GM23248 (cell line): ENCODE measurements at places on chromosomes 3 and 15.

DNA sequence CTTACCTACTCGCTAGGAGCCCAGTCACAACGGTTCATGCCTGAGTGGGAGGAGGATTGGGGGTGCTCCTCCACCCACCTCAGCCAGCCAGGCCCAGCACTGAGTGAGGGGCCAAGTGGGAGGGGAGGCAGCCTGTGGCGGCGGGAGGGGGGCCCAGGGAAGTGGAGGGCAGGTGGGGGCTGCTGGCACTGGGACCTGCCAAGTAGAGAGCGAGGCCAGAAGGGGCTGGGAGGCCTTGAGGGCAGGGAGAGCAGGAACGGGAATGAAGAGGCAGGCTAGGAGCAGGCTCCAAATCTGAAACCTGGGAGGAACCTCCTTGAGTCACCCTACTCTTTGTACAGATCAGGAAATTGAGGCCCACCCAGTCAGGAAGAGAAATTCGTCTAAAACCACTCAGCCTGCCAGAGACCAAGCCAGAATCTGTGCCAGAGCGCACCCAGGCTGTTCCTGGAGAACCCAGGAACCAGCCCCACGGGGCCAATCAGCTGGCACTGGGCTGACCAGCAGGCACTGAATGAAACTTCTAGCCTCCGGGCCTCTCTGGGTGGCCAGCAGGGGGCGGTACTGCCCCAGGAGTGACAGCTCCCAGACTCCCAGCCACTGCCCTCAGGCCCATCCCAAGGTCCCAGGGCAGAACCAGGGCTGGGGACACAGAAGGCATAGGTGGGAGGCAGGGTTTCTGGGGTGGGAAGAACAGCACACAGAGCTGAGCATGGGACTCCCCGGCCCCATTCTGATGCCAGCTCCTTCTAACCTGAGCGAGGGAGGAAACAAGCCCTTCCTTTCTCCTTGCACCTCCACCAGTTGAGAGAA, 14.8 kb upstream of the CYP11A1 start:
- DNase-seq, result peak; percentile 87

GRCh38 chr3:33936171-33936920, 137.9 kb downstream of the PDCD6IP start:
- DNase-seq, result no peak

- DNase-seq, result peak; percentile 85
Observed at GRCh38 chr15:52144656-52145178, 32.1 kb upstream of the BCL2L10 start.

DNA sequence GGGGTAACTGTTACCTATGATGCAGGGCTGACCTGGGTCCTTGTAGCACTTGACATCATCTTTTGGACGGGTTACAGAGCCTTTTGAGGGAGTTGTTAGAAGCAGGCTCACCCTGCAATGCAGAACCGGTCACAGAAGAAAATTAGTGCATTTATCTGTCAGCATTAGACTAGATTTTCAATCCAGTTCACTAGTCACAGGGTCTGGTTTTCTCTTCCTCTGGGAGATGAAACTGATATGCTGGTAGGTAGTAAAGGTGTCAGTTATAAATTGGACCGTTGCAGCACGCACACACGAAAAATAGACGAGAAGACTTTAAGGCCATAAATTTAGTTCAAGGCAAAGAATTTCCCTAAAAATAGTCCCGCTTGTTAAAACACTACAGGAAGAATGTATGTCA, 532.3 kb upstream of the ATP11B start:
- no peak for DNase-seq

- DNase-seq, result peak; percentile 10
Observed at GRCh38 chr15:85443593-85444087, 63.2 kb downstream of the AKAP13 start.

DNA sequence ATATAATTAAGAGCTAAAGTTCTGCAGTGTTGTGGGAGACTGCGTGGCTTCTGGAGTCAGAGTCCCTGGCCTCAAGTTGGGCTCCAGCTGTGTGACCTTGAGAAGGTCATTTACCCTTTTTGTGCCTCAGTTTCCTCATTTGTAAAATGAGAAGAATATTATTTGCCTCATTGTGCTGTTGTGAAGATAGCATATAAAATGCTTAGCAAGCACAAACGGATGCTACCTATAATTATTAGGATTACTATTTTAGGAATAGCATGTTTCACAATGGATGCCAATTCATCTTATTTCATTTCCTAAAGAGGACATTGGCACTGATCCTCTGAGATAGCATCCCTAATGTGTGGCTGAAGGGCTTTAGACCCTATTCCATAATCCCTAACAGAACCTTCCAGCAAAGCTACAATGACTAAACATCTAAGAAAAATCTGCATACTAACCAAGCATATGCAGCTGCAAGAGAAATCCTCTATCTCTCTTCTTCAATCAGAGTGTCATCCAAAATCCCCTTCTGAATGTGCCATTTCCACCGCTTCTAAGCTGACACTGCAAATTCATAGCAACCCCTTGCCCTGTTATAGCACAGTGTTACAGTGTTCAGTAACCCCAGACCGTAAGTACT, 148.3 kb downstream of the RBMS3 start:
- DNase-seq, result no peak

DNA sequence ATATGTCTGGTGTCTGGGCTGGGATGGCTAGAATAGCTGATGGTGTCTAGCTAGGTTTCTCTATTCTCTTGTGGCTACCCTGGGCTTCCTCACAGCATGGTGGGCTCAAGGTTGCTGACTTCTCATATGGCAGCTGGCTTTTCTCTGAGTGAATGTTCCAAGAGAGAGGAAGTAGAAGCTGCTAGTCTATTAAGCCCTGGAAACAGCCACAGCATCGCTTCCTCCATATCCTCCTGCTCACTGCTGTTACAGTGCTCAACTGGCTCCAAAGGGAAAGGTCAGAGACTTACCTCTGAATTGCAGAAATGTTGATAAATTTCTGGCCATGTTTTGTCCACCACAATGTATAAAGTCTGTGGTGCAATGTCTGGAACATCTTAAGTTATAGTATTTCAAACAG, 299.9 kb upstream of the ADAMTS9 start:
- DNase-seq, result no peak

DNA sequence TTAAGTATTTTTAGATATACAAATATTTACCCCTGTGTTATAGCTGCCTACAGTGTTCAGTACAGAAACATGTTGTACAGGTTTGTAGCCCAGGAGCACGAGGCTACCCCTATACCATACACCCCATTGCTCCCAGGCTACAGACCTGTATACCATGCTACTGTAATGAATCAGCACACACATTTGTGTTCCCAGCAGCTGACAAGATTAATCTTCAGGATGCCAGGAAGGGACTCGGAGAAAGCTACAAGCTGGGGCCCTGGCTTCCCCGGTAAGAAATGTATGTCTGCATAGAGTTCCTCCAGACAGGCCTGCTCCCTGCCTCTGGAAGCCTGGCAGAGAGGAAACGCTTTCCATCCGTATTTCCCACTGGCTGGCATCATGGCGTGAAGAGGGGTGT, 136.5 kb downstream of the XXYLT1 start:
- no peak for DNase-seq

- no peak for DNase-seq
Observed at GRCh38 chr15:95499397-95499796, 831.1 kb upstream of the NR2F2 start.
